ENCODE measurements at places on chromosomes 7 and 10. TPM values are rescaled to one million over a fixed set of nuclear protein-coding genes. Genes with fewer than 3 reads are reported as not detected.

DNA sequence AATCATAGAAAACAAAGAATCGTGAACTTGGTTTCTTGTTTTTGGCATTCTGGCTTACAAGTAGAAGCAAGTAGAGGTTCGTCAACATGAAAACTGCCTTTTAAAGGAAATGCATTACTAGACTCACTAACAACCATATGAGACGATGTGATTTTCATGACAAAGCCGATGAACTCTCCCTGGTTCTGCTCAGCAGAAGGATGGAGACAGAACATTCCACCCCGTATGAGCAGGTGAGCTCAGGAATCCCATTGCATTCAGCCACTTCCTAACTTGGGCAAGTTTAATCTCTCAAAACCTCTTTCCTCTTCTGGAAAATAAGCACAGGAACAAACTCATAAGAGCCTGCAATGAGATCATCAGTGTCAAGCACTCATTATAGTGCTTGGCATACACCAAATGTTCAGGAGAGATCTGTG is 57.4 kb upstream of the SVIL start:
- no peak for DNase-seq

ADAM12 gene
- 0.32 TPM for total RNA-seq

ZFYVE27 gene
- total RNA-seq: 28.0 TPM

NRCAM gene
- total RNA-seq: 0.80 TPM

GRCh38 chr7:93515144-93515543 is 59.4 kb downstream of the CALCR start:
- DNase-seq: no peak

POLR2J gene
- 79.6 TPM for total RNA-seq

HOXA10 gene
- total RNA-seq: not detected

DNA sequence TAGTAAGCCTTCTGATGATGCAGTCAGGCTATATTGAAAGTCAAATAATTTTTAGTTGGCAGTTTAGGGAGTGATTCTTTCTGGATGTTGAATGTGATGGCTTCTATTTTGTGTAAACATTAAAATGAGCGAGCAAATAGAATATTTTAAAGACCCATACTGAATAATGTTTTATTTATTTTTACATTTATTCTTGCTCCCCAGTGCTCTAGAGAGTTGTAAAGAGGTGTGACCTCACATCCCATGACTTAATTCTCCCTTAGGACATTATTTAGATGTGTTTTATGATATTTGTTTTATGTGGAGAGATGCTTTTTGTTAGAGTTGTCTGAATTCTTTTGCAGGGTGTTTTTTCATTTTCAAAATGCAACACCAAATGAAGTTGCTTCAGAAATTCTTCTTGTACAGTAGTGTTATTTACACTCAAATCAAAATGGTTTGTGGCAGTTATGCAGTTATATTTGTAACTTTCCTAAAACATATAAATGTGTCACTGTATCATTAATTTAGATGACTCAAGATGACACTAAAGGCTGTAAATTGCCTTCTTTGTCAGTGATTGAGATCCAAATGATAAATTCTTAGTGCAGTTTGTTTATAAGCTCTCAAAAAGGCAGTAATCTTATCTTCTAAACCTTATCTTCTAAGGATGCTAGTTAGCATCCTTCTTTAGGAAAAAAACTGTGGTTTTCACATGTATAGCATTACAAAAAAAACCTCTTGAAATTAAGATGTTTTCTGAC is 12.4 kb downstream of the UMAD1 start:
- no peak for DNase-seq

WASL gene
- 7.8 TPM for total RNA-seq

GRCh38 chr10:60237977-60238758 is 151.5 kb downstream of the ANK3 start:
- no peak for DNase-seq

- no peak for DNase-seq
Measured at GRCh38 chr7:45984386-45985295, 63.6 kb upstream of the IGFBP3 start.

- DNase-seq: no peak
Measured at GRCh38 chr10:29535012-29535777, 99.6 kb downstream of the SVIL start.

- no peak for DNase-seq
Measured at GRCh38 chr7:128935342-128935730, 2.4 kb upstream of the IRF5 start.

RPEL1 gene
- not detected for total RNA-seq

GRCh38 chr10:92420546-92421275 is 129.7 kb downstream of the MARCHF5 start:
- DNase-seq: no peak

DNA sequence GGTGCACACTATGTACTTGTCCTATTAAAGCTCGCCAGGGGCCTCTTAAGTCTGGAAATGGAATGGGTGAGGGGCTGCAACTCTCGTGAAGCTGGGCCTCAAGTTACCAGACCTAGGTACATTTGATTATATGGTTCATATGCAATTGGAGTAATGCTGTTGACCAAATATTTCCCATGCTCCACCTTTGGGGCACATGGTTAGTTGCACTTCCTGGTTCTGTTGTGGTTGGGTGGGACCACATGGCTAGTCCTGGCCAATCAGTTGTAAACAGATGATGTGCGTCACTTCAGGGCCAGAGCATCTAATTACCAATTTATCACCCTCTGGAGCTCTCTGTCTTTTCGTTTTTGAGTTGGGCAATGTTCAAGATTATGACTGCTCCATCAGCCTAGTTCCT is 39.5 kb upstream of the OPN4 start:
- no peak for DNase-seq

Data from activated naive CD4-positive, alpha-beta T cell treated with anti-CD3 and anti-CD28 coated beads, Interleukin-2, amount 50 U/mL, for 72 hours (primary cell).